Cardiac septum (tissue), 1 donor: ENCODE measurements at places on chromosomes 1 and 21. TPM values are rescaled to one million over a fixed set of nuclear protein-coding genes. Genes with fewer than 3 reads are reported as not detected.

DNA sequence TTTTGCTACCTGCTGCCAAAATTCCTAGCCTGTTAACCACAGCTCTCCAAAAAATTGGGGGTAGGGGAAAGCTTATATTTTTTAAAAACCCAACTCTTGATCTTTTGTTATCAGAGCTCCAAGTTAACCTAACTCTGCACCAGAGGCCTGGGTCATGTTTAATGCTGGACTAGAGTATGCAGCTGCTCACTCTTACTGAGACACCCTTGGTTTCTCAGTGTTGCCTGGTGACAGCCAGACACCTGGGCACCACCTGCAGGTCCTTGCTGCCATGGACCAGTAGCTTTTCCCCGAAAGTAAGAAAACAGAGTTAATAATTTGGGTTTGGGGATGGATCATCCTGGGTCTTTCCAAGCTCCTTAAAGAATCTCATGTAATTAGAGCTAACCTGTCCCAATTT lies 30.1 kb downstream of the KCNJ6 start:
- DNase-seq = peak; percentile 20

DNA sequence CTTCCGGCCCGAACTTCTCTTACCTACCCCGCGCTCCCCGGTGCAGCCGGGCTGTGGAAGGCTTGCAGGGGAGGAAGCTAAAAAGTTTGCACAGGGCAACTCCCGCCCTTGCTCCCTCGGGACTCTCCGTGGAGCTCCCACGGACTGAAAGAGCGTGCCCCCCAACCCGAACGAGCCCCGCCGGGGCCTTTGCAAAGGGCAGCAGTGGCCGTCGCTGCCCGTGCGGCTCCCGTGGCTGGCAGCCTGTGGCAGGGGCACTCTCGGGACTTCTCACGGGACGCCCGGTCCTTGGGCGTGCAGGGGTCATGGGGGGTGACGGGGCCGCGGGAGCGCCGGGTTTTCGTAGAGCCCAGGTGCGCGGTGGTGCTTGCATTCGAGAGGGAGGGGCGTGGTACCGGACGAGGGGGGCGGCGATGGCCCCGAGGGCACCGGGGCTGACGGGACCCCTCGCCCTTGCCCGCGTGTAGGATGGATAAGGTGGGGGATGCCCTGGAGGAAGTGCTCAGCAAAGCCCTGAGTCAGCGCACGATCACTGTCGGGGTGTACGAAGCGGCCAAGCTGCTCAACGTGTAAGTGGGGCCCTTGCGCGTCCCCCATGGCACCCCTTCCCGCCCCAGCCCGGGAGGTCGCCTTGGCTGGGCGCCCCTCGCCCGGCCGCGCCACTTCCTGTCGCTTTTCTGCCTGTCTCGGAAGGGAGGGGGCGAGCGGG lies 711 bp downstream of the GADD45A start:
- peak; percentile 86 for DNase-seq

The SYT14 gene
- 0.03 TPM for total RNA-seq

The TRAPPC10 gene
- total RNA-seq = 22.2 TPM

The SPRR3 gene
- not detected for total RNA-seq

The DMBX1 gene
- total RNA-seq = not detected

GRCh38 chr1:203649999-203650836 lies 23.6 kb downstream of the ATP2B4 start:
- no peak for DNase-seq

The FOXD3 gene
- 0.30 TPM for total RNA-seq

GRCh38 chr1:21381354-21381753 lies 58.6 kb upstream of the NBPF3 start:
- no peak for DNase-seq

DNA sequence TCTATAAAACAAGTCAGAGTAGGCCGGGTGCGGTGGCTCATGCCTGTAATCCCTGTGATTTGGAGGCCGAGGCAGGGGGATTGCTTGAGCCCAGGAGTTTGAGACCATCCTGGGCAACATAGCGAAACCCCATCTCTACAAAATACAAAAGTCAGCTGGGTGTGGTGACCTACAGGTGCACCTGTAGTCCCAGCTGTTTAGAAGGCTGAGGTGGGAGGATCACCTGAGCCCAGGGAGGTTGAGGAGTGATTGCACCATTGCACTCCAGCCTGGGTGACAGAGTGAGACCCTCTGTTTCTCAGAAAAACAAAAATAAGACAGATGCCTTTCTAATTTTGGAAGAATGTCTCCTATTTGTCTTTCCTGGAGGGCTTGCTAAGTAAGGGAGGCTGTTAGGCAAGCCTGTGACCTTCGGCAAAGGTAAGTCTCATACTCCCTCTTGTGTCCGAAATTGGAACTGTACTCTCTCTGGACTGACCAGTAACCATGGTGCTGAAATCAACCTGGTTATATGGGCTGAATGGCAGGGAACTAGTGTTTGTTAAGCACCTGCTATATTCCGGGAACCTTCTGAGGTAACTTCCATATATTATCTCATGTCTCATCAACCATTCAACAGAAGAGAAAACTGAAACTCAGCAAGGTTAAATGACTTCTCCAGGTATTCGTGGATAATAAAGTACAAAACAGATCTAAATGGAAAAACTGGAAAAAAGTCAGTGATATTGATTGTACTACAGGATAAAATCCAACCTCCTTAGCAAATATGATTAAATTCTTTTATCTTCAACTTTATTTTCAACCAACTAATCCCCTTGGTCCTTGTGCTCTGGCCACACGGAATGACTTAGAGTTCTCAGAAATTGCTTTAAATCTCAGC lies 11.8 kb upstream of the RAB3B start:
- no peak for DNase-seq

- no peak for DNase-seq
These were observed 248.0 kb downstream of the RGS7 start for GRCh38 chr1:241109039-241109438.

DNA sequence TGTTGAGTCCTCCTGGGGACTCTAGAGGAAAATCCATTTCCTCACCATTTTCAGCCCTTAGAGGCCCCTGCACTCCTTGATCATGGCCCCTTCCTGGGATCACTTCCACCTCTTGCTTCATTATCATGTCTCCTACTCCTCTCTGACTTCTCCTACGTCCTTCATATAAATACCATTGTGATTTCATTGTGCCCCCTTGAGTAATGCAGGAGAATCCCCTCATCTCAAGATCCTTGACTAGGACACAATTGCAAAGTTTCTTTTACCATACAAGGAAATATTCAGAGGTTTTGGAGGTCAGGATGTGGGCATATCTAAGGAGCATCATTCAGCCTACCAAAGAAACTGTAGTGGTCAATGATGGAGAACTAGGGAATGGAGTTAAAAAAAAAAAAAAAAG lies 8.8 kb upstream of the GBP6 start:
- DNase-seq = no peak

- peak; percentile 4 for DNase-seq
These were observed 21.0 kb upstream of the EPS8L3 start for GRCh38 chr1:109784551-109785252.

The OXCT2 gene
- total RNA-seq = 1.3 TPM

The OLIG2 gene
- total RNA-seq = not detected

The TSSK3 gene
- 2.6 TPM for total RNA-seq

The RIT1 gene
- 26.2 TPM for total RNA-seq

DNA sequence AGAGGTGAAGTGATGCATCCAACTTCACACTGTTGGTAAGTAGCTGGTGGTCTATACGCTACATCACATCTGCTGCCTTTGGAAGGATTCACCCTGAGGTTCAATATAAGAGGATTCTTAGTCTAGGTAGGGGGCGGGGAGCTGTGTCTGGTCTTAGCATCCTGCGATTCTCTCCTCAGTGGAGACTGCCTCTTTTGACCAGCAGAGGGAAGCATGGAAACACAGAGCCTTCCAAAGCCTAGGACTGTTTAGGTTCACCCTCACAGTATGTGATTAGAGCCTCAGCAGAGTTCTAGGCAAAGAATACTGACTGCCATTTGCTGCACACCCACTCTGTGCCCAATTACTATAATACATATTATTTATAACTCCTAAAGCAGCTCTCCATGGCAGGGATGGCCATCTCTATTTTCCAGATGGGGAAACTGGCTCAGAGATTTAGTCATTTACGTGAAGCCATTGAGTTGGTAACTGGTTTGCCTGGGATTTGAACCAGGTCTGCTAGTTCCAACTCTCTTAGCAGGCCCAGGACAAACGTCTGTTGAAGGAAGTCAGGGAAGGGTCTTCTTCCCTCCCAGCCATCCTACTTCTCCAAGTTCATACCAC lies 28.9 kb upstream of the EFCAB14 start:
- no peak for DNase-seq

- no peak for DNase-seq
These were observed 17.8 kb downstream of the AMPD2 start for GRCh38 chr1:109637446-109637845.

The ASH1L gene
- 55.4 TPM for total RNA-seq

The PROK1 gene
- total RNA-seq = 0.46 TPM

The RHBG gene
- not detected for total RNA-seq

GRCh38 chr1:39063191-39063590 lies 37.0 kb downstream of the NDUFS5 start:
- DNase-seq = no peak

DNA sequence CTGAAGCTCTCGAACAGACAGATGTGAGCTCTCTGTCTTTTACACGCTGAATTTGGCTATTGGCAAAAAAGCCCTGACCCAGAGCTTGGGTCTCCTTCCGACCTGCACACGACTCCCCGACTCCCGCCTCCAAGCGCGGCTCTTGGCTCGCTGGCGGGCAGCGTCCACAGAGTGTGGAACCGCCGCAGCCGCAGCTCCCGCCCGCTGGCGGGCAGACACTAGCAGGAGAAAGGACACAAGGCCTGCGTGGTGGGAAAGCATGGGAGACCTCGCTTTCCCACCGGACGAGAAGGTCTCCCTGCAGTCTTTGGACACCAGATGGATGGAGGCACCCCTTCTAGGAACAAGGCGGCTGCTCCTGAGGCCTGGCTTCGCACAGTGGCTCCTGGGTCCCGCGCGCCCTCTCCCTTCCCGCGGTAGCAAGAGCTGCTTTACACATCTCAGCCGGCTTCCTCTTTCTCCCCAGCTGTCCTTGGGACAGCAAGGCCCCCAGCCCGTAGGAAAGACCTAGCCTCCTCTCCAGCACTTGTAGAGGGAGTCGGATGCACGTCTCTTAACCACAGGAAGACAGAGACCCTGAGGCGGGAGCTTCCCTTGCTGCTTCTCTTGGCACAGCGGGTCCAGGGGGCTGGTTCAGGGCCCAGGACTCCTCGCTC lies 92.1 kb downstream of the PRKAB2 start:
- DNase-seq = no peak

The CDKN2C gene
- total RNA-seq = 9.8 TPM

DNA sequence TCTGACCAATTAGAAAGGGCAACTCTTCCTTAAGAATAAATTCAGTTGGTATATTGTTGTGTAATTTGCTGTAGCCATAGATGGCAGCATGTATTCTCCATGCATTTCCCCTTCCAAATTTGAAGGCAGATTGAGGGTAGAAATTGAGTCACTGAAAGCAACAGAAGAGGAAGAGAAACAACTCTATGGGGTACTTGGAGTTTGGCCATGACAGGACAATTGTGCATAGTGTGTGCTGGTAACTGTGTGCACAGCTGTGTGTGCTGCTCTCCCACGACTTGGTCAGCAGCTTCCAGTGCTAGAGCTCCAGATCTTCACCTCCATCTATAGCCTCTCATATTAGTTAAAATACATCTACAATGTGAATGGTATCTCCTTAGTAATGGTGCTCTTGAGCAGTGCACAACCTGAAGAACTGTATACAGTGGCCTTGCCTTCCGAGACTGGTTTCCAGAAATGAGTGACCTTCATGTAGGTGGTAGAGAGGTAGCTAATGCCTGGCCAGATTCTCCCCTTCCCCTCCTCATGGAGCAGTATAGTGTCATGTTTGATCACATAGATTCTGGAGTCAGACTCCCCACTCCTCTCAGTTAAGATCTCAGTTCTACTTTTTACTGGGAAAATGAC lies 882 bp upstream of the FCAMR start:
- no peak for DNase-seq

GRCh38 chr1:161229896-161230295 lies 4.0 kb downstream of the TOMM40L start:
- DNase-seq = no peak

The E2F2 gene
- 0.30 TPM for total RNA-seq

- no peak for DNase-seq
These were observed 296.8 kb downstream of the TPR start for GRCh38 chr1:186078245-186078644.

GRCh38 chr1:32877211-32878110 lies 6.7 kb upstream of the FNDC5 start:
- DNase-seq = peak; percentile 76

The CHRNB2 gene
- 0.05 TPM for total RNA-seq

The ALG14 gene
- 4.7 TPM for total RNA-seq

- no peak for DNase-seq
These were observed 2.0 kb upstream of the TRNP1 start for GRCh38 chr1:26991310-26992116.

GRCh38 chr1:179187043-179187442 lies 42.4 kb downstream of the ABL2 start:
- DNase-seq = no peak

- no peak for DNase-seq
These were observed 407.9 kb upstream of the PKN2 start for GRCh38 chr1:88276163-88276562.
